ENCODE measurements at places on chromosomes 5 and 9.
A peak's percentile ranks its signal among the peaks of the same experiment; 100 is the strongest.

GRCh38 chr5:90301248-90301647 lies 108.3 kb downstream of the CETN3 start:
- no peak for DNase-seq

DNA sequence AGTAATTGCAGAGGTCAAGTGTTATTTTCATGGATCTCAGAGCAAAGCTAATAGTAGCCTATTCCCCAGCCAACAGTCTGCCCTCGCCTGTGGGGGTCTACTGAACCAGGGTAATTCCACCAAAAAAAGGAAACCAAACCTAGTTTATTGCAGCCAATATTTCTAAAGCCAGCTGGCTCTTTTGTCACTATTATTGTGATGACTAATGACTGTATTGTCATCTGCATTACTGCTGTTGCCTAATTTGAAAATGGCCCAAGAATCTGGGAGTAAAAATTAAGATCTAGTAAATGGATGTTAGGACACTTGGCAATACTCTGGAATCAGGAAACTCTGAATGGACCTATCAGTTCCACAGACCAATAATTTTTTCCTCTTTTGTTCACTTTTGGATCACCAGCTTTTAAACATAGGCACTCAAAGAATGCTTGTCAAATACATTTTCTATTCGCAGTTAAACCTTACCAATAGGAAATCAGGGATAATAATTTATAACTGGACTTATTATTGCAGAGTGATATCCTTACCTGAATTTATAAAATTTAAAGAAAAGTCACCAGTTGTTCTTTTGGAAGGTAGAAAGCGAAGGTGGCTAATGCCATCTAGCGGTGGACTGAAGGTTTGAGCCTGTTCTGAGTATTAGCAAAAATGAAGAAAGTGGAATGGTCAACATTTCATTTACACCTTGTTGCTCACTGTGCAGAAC lies 69.2 kb downstream of the SYK start:
- DNase-seq: no peak

DNA sequence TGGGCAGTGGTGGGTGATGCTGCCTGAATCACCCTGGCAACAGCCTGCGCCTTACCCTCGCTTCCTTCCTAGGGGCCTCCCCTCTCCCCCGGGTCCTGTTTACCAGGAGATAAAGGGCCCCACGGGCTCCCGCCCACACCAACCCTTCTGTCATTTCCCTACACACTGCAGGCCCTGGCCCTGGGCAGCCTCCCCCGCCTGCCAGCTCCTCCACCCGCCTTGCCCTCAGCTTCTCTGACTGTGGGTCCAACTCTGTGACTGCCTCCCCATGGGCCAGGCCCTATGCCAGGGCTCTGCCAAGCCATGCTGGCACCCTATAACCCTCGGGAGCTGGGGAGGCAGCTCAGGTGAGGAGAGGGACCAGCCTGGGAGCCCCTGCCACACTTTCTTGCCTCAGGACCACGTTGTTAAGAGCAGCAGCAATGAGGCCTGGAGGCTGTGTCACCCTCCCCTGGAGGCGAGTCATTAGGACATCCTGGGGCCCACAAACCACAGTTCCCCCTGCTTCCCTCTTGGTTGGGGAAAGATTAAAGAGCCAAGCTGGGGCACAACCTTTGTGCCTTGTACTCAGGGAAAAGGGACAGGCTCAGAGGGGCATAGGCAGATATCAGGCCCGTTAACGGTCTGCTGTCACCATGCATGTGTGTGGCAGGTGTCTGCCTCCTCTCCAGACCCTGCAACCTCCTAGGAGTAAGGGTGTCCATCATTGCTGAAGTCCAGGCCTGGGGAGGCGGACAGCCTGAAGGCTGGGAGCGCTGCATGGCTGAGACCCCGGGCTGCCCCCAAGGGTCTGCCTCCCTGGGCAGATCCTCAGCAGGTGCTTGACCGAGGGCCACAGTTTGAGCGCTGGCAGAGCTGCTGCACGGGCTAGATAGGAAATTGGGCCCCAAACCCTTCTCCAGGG lies 2.8 kb downstream of the MGAT4B start:
- no peak for DNase-seq

DNA sequence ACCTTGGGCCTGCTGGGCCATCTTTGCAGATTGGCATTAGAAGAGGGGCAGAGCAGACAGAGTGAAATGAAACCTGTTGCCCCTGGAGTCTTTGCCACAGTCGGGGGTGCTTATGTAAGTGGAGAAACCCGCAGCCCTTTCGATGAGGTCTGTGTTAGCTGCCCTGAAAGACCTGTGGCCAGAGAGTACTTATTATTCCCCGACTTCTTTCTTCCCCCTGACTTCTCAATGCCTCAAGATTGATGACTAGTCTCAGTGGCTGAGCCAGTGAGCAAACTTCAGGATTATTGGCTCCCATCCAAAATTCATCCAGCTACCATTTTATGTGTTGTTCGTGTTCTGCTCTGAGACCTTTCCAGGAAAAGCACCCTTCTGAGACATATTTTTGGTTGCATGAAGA lies 7.6 kb downstream of the NTRK2 start:
- DNase-seq: no peak

DNA sequence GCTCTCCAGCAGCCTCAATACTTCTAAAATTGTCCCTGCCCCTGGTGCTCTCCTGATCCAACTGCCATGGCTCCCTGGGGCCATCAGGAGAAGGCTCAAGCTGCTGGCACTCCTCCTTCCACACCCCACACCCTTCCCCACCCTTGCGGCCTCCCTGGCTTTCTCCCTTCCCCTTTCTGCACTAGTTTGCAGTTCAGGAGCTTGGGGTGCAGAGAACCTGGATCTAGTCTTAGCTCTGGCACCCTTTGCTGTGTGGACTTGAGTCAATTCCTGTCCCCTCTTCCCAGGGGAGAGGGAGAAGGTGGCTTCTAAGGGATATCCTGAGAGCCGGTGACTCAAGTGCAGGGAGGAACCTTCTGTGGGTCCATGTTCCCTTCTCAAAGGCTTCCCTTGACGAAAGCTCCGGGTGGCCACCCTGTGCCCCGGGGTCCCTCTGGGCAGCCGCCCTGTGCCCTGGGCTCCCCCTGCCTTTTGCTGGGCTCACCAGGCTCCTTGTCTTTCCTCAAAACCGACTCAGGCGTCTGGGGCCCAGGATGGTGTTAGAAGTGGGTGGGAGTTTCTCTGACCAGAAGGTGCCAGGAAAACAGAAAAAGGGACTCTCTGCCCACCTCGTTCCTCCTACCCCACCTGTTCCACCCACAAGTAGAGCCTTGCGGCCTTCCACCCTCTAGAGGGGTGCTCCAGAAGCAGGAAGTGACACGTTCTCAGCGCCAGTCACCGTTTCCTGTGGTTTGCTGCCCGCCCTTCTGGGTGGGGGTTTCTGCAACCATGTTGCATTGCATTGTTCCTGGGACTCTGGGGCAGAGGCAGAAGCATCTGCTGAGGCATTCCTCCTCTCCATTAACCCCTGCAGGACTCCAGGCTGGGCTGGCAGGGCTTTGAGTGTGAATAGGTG lies 15.0 kb downstream of the GLIPR2 start:
- DNase-seq: peak; percentile 90

DNA sequence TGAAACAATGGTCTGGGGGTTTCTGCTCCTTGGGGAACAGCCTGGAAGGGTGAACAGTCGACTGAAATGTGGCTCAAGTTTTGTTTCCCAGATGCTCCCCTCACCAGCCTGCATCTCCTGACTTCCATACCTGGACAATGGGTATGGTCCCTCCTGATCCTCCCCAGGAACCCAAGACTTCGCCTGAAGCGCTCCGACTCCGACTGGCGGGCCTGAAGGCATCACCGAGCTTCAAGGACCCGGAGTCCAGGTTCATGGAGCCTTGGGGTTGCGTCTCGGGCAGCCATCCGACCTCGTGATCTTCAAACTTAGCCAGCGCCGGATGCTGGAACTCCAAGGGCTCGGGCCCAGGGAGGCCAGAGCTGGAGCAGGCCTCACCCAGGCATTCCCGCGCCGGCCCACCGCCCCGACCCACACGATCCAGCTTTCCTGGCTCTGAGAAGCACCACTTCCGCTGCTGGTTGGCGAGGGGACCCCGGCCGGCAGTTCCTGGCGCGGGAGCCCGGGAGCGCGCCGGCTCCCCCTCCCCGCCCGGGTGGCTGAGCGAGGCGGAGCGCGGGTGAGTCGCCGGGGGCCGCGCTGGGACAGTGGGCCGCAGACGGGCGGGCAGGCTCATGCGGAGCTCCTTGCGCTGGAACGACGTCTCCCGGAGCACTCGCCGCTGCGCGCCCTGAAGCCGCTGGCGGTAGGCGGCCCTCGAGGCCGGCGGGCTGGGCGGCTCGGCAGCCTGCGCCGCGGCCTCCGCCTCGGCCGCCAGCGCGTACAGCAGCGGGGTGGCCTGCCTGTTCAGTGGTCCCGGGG lies 5.2 kb downstream of the SHROOM1 start:
- no peak for DNase-seq

DNA sequence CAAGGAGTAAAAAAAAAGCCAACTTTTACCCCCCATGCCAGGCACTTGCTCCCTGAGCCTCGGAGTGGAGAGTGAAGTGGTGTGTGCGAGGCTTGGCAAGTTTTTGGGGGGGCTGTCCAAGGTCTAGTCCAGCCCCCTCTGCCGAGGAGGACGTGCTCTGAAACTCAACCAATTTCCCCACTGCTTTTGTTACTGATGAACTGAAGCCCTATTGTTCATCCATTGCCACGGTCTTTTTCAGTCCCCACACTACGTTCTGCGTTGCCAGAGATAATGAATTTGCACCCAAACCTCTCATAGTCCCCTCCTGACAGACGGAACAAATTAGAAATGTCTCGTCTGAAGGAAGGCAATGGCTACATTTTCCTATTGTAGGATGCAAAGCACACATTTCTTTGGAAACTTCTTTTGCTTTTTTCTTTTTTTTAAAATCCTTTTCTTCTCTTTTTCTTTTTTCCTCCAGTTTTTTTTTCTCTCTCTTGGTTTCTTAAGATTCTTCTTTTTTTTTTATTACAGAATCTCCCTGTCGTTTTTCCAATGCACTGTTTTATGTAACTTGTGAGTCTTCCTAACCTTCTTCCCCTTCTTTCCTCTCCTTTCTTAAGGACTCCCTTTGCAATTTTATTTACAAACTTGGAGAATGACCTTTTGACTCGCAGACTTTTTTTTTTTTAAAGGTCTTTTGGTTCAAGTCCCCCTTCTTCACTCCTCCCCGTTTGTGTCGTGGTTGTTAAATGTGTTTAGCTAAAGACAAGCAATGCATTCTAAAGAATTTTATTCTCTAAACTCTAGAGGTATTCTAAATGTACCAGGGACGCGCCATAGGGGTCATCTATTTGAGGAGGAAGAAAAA lies 209.5 kb downstream of the MEF2C start:
- no peak for DNase-seq

DNA sequence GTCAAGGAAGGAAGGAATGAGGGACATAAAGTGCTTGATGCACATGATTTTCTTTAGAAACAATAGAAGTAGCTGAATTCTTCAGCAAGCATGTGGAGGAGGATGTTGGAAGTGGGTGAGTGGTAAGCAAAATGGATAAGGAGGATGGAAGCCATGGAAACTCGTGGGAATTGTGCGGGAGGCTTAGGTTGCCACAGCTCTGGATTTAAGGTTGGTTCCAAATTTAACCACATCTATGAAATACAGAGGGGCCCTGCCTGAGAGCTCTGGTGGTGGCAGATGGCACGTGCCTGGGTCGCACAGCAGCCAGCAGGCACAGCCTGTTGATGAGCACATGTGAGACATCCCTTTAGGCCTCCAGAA lies 284.7 kb downstream of the SMARCA2 start:
- DNase-seq: no peak

GRCh38 chr5:180860273-180860886 lies 696 bp downstream of the ZFP62 start:
- DNase-seq: no peak

DNA sequence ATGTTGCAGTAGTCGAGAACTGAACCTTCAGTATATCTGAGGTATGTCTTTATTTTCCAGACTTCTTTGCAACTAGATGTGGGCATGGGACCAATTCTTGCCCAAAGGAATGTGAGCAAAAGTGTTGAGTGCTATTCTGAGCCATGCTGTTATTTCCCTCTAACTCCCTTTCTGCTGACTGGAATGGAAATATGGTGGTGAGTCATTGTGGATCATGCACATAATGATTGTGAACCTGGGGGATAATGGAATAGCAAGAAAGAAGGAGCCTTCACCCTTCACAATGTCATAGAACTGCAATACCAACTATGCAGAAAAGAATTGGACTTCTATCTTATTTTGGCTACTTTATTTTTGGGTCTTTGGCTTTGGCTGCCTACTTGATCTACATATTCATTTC lies 10.3 kb upstream of the DOCK2 start:
- DNase-seq: no peak

GRCh38 chr5:173339286-173339685 lies 11.1 kb upstream of the STC2 start:
- no peak for DNase-seq

DNA sequence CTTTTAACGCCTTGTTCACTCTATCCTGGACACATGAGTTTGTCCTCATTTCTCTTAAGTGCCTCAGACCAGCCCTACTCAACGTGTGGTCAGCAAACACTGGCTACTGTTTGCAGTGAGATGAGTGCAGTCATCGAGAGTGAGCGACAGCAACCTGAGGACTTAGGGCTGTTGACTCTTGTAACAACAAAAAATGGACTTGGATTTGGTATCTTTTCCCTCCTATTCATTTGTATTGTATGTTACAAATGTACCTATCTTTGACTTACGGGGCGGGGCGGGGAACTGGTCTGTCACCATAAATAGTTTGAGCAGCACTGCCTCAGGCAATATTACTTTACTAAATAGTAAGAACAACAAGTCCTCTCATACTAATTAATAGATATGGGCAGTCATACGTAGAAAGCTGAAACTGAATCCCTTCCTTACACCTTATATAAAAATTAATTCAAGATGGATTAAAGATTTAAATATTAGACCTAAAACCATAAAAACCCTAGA lies 84.1 kb downstream of the TLE1 start:
- no peak for DNase-seq

DNA sequence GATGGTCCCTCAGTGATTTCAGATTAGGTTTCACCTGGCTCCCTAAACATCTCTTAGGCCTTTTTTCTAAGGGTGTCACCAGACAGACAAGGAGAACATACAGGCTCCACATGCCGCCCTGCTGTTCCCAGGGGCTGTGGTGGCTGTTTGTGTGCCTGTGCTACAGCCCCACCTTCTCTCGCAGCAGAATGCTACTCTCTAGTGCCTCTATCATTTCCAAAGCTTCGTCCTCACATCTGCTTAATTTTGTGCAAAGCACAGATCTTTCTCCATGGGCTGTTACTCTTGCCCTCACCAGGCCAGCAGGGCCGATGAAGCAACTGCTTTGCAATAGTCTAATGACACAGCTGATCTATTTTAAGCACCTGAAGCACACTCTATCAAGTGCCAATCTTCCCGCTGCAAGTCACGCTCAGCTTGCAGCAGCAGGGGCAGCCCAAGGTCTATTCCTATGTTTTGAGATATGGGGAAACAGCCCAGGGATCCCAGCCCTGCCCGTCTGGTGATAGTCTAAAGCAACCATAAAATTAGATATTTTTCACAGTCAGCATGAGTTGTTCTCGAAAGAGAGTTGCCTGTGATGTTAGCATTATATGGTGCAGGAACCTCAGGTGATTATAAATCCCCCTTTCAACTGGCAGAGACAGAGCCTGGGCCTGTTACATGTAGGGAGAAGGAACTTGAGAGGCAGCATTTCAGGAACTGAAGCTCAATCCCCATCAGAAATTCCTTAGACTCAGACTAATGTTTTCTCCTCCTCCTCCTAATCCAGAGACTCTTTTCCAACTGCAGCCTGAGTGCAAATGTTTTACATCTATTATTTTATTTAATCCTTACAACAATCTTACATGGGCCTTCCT lies 12.7 kb downstream of the ABLIM3 start:
- DNase-seq: no peak
